NCI-H2029 treated with DMSO at 0.1 percent for 48 hours (cell line): ENCODE measurements at places on chromosomes 3 and 15.

DNA sequence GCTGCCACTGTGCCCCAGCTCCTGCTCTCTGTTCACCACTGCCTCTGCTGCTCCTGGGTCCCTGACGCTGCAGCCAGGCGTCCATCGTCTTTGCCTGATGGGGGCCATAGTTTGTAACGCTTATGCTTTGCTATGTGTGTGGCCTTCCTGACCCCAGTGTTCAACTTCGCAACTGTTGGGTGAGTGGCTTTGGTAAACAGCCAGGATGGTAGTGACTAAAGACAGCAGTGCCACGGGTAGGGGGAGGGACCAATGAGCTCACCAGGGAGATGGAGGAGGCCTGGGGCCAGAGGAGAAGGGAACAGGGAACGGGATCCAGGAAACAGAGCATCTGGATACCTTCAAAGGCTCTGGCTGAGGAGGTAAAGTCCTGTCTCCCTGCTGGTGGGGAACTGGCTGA lies 75.9 kb upstream of the ALDH1L1 start:
- no peak for DNase-seq

GRCh38 chr15:52136442-52136980 lies 23.9 kb upstream of the BCL2L10 start:
- no peak for DNase-seq

DNA sequence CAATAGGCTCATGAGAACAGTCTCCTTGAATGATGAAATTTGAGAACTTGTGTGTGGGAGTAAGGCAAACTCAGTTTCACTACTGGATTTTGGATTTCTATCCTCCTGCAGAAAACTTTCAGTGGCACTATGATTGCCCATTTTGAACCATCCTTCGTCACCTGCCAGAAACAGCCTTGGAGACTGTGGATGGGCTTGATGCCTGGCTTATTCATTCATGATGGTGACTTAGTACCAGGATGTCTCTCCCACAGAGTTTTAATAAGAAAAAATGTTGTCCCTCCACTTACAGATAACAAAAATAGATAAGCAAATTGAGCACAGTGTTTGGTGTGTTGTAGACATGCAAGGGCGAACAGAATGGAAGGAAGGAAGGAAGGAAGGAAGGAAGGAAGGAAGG lies 53.5 kb upstream of the CPNE4 start:
- DNase-seq, result no peak

- peak; percentile 84 for DNase-seq
These were observed 766.8 kb downstream of the TBL1XR1 start for GRCh38 chr3:176430244-176431037.

- no peak for DNase-seq
These were observed 340.3 kb downstream of the SLC9A9 start for GRCh38 chr3:143507735-143508580.

- no peak for DNase-seq
These were observed 45.9 kb downstream of the SUMF1 start for GRCh38 chr3:4421121-4421520.

DNA sequence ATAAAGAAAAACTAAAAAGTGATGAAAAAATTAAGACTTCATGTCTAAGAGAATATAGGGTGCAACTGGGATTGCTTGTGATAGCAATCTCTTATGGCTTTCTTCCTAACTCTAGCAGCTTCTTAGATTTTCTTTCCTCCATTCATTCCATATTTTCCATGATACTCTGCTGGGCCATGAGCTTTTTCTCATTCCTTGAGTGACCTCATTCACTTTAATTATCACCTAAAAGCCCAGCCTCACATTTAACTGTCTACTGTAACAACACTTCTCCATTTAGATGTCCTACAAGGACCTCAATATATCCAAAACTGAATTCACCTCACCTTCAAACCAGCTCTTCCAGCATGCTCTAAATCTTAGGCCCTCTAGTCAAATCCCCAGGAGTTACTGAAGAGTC lies 49.5 kb upstream of the ANKRD28 start:
- DNase-seq, result no peak

- no peak for DNase-seq
These were observed 3.0 kb upstream of the GPR87 start for GRCh38 chr3:151319628-151320027.

GRCh38 chr15:36694574-36694973 lies 115.1 kb downstream of the CDIN1 start:
- DNase-seq, result no peak

DNA sequence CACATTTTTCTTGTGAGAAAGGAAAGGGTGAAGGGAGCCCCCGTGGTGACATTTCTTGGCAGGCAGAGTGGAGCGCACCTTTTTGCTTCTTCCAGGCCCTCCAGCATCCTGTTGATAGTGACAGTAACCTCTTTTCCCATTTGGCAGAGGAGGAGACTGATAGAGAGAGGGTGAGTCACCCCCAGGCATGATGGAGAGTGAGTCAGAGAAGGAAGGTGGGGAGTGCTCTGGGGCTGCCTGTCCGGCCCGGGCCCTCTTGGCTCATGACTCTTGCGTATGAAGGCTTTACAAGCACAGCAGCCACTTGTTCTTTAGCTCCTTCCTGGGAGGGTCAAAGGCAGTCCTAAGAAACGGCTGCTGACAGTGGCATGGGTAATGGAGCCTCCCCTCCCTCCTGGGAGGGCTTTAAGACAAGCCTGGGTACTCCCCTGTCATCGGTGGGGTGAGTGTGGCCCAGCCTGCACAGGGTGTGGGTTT lies 16.0 kb downstream of the ANKRD63 start:
- no peak for DNase-seq

DNA sequence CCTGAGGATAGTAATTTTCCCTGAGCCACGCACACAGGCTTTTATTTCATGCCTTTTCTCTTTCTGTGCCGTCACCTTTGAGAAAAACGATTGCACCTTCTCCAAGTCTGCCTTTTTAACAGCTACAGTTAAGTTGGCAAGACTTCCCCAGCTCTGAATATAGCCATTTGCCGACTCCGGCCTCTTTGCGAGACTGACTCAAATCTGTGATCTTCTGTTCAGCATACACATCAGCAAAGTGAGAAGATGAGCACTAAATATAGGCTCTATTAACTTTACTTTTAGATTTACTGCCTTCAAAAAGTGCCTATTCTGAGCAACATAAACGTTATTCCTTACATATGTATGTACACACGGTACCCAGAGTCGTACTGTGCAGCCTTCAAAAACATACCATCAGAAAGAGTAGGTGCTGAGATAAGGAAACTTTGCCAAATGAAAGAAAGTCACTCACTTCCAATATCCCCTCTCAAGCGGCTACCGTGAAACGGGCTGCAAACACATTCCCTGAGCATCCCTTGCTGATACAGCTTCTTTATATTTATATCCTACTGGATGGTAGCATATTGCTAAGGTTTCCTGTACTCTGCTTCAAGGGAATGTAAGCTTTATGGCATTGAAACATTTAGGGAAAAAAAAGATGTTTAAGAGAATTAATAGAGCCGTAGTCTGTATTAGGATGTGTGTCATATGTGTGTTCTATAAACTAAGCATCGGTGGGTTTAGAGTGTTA lies 283.3 kb upstream of the TPRG1 start:
- DNase-seq, result no peak

GRCh38 chr3:13879102-13879945 lies 547 bp downstream of the WNT7A start:
- DNase-seq, result no peak

DNA sequence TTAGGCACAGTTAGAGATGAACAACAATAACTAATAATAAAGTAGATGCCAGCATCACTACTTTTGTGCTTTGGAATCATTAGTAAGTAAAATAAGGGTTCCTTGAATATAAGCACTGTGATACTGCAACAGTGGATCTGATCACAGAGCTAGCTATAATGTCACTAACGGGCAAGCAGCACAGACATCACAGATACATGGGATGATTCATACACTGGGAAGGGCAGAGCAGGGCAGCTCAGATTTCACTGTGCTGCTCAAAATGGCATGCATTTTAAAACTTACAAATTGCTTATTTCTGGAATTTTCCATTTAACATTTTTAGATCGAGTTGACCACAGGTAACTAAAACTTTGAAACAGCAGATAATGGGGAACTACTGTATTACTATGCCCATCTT lies 476.6 kb downstream of the FHIT start:
- DNase-seq, result no peak

DNA sequence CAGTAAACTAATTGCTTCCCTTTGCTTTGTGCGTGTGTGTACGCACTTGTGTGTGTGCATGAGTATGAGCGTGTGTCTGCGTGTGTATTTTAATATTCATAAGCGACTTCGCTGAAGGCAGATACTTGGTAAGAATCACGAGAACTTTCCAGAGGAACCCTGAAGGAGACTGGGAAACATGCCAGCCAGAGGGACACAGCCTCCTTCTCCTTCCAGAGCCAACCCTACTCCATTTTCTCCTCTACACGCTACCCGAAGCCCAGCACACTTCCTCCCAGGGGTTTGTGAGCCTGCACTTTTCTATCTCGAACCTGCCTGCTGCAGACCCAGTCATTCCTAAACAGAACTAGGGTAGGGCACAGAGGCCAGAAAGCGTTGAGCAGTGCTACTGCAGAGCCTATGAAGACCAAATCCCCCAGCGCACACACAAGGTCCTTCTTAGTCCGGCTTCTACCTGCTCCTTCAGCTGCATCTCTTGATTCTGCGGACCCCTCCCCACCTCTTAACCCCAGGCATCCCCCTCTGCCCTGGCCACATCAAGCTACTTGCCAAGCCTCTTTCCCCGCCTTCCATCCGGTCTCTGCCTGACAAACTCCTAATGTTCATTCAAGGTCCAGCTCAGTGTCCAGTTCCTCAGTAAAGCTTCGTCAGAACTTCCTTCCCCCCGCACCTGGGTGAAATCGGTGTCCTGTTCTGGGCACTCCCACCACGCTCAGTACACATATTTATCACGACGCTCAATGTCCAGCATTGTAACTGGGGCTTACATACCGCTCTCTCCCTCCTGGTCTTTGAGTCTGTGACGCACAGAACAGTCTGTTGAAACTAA lies 191.8 kb downstream of the FAM43A start:
- no peak for DNase-seq

- no peak for DNase-seq
These were observed 4.9 kb upstream of the IQCF1 start for GRCh38 chr3:51908026-51908425.

GRCh38 chr15:78341057-78341987 lies 1.2 kb downstream of the CRABP1 start:
- DNase-seq, result no peak

DNA sequence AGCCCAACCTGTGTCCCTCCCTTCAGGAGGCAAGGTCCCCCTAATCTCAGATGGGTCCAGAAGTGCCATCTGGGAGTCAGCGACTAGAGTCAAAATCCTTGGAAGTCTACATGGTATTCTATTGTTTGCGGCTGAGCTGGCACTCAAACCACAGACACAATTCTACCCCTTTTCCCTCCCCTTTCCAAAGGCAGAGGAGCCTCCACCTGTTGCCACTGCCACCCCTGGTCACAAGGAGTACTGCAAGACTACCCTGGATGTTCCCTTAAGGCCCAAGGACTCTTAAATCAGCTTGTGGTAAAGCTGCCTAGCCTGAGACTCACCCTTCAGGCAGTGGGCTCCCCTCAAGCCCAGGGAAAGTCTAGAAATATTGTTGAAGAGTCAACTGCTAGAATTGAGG lies 4.3 kb upstream of the OR5H6 start:
- no peak for DNase-seq

GRCh38 chr15:70459312-70459711 lies 304.0 kb downstream of the UACA start:
- no peak for DNase-seq

DNA sequence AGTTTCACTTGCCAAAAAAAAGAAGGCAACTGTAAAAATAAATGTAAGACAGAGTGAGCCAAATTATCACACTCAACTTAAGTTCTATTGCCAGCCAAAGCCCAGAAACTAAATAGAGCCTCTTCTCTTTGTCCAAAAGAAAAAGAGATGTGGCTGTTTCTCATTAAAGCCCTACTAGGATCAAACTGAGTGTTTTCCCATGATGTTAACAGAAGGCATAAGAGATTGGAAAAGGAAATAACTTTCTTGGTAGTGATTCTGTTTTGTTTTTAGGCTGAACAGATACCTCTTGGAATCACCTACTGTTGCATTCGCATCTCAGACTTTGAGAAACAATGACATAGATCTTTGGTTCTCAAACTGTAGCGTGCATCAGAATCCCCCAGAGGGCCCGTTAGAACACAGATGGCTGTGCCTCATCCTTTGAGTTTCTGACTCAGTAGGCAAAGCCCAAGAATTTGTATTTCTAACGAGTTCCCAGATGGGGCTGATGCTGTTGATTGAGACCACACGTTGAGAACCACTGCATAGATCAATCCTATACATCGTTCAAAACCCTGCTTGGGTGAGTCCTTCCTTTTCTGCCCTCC lies 42.5 kb upstream of the SRGAP3 start:
- no peak for DNase-seq

GRCh38 chr3:52682016-52682415 lies 3.7 kb downstream of the PBRM1 start:
- DNase-seq, result no peak

- DNase-seq, result no peak
These were observed 7.0 kb downstream of the FNDC3B start for GRCh38 chr3:172046268-172046915.

GRCh38 chr15:99486371-99487336 lies 79.1 kb upstream of the MEF2A start:
- no peak for DNase-seq

DNA sequence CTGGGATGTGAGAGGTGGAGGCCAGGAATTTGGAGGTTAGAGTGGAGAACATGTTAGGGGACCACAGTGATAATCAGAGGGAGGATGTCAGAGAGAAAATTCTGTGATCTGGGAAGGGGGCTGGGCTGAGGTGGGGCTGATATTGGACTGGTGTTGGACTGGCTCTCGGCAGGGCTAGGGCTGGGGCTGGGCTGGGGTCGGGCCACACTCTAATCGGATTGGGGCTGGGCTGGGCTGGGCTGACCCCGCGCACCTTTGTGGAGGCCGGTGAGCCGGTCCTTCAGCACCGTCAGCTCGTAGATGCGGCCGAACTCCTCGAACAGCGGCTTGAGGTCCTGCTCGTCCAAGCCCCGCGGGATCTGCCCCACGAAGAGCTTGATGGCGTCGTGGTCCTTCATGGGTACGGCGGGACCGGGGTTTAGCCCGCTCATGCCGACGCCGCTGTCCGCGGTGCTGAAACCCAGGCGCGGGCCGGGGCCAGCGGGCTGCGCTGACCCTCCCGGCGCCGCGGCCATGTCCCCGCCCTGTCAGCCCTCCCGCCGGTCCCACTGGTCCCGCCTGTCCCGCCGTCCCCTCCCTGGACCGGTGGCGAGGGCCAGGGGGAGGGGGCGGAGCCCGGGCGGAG lies 485 bp downstream of the CELF6 start:
- DNase-seq, result no peak
